ENCODE measurements at places on chromosomes 16 and 17.

- no peak for DNase-seq
These were observed 233.5 kb upstream of the RPL38 start for GRCh38 chr17:73969956-73970355.

- DNase-seq: no peak
These were observed 14.2 kb downstream of the CDH16 start for GRCh38 chr16:66904428-66904845.

- DNase-seq: no peak
These were observed 40.2 kb upstream of the BHLHA9 start for GRCh38 chr17:1229900-1230501.

GRCh38 chr16:86761111-86762031, 183.0 kb downstream of the FOXL1 start:
- DNase-seq: peak; percentile 27

DNA sequence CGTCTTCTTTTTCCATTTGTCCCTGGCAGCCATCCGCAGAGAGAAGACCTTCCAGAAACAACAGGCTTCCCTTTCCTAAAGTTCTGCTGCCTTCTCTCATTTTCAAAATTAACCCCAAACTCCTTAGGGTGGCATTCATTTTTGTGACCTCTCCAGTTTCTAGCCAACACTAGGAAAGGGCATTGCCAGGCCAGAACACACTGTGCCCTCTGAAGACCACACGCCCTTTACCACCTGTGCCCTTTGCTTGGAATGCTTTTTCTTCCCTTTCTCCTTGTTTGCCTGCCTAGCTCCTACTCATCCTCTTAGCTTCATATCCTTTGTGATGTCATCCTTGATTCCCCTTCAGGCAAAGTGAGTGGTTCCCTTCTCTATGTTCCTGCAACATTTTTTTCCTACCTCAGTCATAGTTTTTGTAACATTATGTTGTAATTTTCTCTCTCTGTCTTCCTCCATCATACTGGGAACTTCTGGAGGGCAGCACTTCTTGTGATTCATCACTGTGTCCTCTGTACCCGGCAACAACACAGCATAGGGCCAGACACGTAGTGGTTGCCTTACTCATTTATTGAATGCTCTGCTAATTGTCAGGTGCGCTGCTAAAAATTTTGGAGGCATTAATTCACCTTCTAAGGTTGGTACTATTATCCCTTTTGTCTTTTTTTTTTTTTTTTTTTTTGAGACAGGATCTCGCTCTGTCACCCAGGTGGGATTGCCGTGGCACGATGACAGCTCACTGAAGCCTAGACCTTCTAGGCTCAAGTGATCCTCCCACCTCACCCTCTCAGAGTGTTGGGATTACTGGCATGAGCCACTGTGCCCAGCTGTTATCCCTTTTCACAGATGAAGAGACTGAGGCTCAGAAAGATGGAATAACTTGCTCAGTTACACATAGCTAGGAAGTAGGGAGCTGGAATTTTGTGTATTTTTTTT, 1.0 kb downstream of the KAT8 start:
- DNase-seq: no peak

- DNase-seq: no peak
These were observed 13.7 kb downstream of the KANSL1 start for GRCh38 chr17:46179375-46179999.

GRCh38 chr16:10964891-10965326, 20.5 kb downstream of the CLEC16A start:
- no peak for DNase-seq

DNA sequence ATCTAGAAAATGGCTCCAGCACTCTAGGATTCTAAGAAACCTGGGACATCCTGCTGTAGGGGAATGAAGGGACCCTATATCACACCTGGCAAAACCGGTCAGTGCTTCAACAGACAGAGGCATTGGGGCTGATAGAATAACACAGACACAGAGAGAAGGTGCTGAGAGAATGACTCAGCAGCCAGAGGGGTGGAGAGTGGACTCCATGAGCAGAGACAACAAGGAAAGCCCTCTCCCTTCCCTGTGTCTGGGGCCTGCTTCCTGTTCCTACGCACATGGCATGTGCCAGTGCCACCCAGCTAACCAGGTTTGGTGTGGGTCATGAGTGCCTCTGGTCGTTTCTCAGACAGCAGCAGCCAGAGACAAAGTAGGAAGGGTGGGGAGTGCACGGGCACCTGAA, 140.3 kb downstream of the CCT6B start:
- DNase-seq: no peak

GRCh38 chr17:77645072-77646045, 313.1 kb upstream of the TNRC6C start:
- no peak for DNase-seq
